T-helper 17 cell (primary cell): ENCODE measurements at places on chromosomes 6 and 20. TPM values are rescaled to one million over a fixed set of nuclear protein-coding genes. Genes with fewer than 3 reads are reported as not detected.

DNA sequence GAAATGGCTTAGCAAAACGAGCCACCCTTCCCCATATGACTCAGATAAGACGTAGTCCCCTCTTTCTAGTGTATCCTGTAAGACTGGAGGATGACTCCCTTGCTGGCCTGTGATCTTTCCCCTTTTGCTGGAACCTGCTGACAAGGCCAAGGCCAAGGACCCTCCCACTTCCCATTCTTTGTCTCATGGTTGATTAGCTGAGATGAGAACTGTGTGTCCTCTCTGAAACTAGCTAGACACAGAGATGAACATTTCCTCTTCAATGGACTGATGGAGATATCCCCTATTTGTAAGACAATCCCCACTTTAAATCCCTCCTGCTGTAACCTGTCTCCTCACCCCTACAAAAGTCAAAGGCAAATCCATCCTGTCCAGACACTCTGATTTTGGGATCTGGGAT, 33.4 kb upstream of the SCRT2 start:
- peaks cover 4% of the 10 kb centered on the region for H3K4me1 ChIP-seq
- no peak overlapping the region for H3K4me3 ChIP-seq
- DNase-seq: no peak

GRCh38 chr6:11953641-11954040, 58.5 kb upstream of the HIVEP1 start:
- H3K36me3 ChIP-seq: no peaks in the 10 kb centered on the region
- H3K27me3 ChIP-seq: no peaks in the 10 kb centered on the region
- no peak overlapping the region for H3K27ac ChIP-seq
- H3K4me1 ChIP-seq: no peaks in the 10 kb centered on the region

GRCh38 chr6:42263165-42263728, 45.6 kb upstream of the MRPS10 start:
- no peaks in the 10 kb centered on the region for H3K36me3 ChIP-seq
- no peak overlapping the region for H3K27ac ChIP-seq
- no peak for DNase-seq
- H3K27me3 ChIP-seq: no peaks in the 10 kb centered on the region

The SRSF12 gene
- not detected for total RNA-seq

DNA sequence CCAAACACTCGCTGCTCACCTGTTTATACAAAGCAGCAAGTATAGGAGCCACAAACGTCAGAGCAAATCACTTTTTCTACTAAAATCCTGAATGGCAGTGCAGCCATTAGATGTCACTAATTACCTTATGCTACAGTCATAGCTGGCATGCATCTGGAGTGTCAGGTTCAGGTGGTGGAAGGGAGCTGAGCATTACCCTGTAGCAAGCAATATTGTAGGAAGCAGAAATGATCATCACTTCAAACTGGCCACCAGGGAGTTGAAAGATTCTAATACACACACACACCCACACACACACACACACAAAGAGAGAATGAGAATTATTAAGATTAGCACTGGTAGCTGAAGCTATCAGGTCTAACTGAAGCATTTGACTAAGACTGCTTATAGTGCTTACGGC, 75.8 kb downstream of the EFHC1 start:
- no peaks in the 10 kb centered on the region for H3K36me3 ChIP-seq
- H3K27ac ChIP-seq: no peak overlapping the region
- H3K4me1 ChIP-seq: peaks cover 2% of the 10 kb centered on the region
- DNase-seq: no peak
- no peaks in the 10 kb centered on the region for H3K27me3 ChIP-seq

DNA sequence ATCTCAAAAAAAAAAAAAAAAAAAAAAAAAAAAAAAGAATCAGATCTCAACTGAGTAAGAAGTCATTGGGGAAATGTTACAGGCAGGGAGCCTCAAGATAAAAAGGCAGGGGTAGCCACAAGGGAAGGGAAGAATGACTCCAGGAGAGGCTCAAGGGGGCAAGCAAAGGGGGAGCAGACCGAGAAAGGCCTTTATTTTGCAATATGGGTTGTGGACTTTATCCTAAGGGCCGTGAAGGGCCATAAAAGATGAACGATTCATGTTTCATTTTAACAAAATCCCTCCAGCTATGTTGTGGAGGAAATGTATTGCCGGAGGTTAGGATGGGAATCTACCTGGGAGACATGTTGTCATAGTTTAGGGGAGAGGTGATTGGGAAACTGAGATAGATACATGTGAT, 25.8 kb upstream of the SEC63 start:
- H3K36me3 ChIP-seq: peaks cover 11% of the 10 kb centered on the region
- no peak overlapping the region for H3K4me3 ChIP-seq
- no peak overlapping the region for H3K27ac ChIP-seq
- no peak for DNase-seq
- H3K4me1 ChIP-seq: peaks cover 2% of the 10 kb centered on the region

DNA sequence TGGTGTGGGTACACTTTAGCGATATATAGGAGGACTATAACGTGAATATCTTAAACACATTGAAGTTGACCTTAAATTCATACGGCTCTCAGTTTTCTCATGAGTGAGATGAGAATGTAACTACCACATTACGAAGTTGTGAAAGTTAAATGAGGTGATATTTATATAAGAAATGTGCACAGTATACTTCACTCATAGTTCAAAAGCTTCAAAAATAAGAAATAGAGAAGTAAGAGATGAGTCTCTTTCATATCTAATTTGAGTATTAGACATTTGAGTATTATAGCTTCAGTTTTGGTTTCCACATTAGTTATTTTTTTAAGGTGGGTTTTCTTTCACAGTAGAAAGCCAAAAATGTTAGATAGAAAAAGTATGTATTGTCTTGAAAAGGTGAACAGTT, 183.3 kb downstream of the NKAIN2 start:
- no peak for DNase-seq
- H3K27ac ChIP-seq: no peak overlapping the region
- H3K4me3 ChIP-seq: no peak overlapping the region
- H3K36me3 ChIP-seq: no peaks in the 10 kb centered on the region
- no peaks in the 10 kb centered on the region for H3K27me3 ChIP-seq

DNA sequence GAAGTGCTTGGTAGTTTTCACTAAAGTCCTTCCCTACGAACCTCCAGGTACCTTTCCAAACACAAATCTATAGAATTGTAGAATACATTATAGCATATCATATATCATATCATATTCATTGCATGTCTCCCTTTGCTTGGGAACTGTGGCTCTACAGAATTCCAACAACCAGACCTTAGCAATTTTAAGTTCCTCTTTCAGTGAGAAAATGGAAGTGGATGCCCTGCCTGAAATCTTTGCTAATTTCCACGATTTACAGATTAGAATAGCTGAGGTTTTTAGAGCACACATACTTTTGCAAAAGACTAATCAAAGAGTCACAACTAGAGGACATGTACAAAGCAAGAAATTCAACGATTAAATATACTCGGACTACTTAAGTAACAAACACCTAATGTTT, 78.6 kb downstream of the TNFRSF21 start:
- no peak overlapping the region for H3K4me3 ChIP-seq
- peaks cover 28% of the 10 kb centered on the region for H3K27me3 ChIP-seq
- H3K4me1 ChIP-seq: no peaks in the 10 kb centered on the region

- no peaks in the 10 kb centered on the region for H3K4me1 ChIP-seq
- no peak overlapping the region for H3K4me3 ChIP-seq
- no peak overlapping the region for H3K27ac ChIP-seq
Measured at GRCh38 chr6:145506136-145506535, 229.2 kb downstream of the EPM2A start.

GRCh38 chr6:162442687-162443086, 284.9 kb downstream of the PRKN start:
- H3K36me3 ChIP-seq: no peaks in the 10 kb centered on the region
- H3K4me3 ChIP-seq: no peak overlapping the region
- no peak for DNase-seq
- no peaks in the 10 kb centered on the region for H3K4me1 ChIP-seq
- no peaks in the 10 kb centered on the region for H3K27me3 ChIP-seq

DNA sequence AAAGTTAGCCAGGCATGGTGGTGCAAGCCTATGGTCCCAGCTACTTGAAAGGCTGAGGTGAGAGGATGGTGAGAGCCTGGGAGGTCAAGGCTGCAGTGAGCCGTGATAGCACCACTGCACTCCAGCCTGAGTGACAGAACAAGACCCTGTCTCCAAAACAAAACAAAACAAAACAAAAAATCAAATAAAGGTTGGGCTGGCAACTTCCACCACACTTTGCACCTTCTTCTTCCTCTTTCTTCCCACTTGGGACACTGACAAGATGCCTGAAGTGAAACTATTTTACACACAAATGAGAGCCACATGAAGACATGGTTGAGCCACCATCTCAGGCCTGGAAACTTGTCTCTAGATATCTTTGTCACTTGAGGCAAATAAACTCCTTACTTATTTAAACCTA, 53.8 kb upstream of the CCDC28A start:
- no peak overlapping the region for H3K27ac ChIP-seq
- no peaks in the 10 kb centered on the region for H3K36me3 ChIP-seq
- H3K4me3 ChIP-seq: no peak overlapping the region
- H3K27me3 ChIP-seq: peaks cover 19% of the 10 kb centered on the region

The MCCD1 gene
- total RNA-seq: not detected
